NCI-H524 (cell line): ENCODE measurements at places on chromosomes 7 and 10.
A peak's percentile ranks its signal among the peaks of the same experiment; 100 is the strongest.

- DNase-seq, result no peak
Observed at GRCh38 chr7:81714306-81714705, 55.5 kb downstream of the HGF start.

DNA sequence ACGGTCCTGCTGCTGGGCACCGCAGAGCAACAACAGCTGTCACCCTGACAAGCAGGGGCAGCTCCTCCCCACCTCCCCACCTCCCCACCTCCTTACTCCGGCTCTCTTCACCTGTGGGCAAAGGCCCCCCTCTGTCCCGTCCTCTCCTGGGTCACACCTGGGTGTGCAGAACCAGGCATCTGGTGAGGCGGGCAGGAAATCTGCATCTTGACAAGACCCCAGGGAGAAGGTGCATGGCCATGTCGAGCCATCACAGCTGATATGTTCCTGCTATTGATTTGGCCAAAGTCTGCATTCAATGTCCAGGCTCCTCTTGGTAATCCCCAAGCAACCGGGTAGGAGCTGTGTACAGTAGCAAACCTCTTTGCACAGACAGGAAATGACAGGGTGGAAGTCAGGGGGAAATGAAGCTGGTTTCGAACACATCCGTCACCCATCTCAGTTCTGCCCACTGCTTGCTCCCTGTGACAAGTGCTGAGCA, 554.2 kb downstream of the DNAJB6 start:
- no peak for DNase-seq

DNA sequence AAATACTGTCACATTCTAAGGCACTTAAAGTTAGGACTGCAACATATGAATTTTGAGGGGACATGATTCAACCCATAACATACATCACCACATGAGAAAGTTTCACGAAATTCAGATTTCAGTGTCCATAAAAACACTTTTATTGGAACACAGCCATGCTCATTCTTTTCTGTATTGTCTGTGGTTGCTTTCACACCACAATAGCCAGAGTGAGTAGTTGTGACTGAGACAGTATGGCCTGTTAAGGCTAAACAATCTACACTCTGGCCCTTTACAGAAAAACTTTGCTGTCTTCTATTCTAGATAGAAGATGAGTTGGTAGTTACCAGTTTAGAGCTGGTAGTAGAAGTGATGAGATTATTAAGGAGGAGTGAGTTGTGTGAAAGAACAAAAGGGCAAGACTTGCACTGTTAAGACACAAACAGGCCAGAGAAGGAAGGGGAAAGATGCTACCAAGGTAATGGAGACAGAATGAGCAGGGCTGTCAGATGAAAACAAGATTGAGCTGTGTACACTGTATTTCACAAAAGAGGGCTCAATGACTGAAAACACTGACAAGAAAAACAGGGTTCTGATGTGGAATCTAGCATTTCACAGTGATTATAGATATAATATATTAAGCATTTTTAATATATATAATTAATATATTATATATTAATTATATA, 108.6 kb downstream of the PPP1R3A start:
- DNase-seq, result no peak

GRCh38 chr7:142431491-142431890, 173.6 kb upstream of the PRSS58 start:
- no peak for DNase-seq

DNA sequence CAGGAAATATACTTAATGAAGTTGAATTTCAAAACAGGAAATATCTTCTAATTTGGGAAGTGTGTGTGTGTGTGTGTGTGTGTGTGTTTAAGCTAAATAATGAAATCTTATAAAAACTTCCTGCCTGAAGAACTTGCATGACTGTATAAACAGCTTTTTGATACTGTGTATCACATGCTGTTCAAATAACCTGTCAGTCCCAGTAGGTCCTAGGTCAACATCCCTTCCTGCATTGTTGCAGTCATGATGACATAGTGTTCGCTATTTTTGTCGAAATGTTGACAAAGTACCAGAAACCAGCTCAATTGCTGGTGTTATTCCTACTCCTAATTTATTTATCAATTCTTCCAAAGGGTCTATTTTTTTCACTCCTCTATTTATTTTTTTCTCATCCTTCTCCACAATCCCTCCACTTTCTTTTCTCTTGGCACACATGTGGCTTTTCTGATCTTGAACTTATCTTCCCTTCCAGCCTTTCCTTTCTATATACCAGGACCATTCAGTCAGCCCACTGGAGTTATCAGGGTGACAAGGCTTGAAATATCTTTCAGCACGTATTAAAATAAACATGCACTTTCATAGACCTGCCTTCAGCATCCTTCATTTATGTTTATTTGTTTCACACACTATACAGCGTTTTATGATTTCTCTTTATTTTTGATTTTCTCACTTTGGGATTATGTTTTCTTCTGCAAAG, 115.8 kb downstream of the PLXDC2 start:
- no peak for DNase-seq

DNA sequence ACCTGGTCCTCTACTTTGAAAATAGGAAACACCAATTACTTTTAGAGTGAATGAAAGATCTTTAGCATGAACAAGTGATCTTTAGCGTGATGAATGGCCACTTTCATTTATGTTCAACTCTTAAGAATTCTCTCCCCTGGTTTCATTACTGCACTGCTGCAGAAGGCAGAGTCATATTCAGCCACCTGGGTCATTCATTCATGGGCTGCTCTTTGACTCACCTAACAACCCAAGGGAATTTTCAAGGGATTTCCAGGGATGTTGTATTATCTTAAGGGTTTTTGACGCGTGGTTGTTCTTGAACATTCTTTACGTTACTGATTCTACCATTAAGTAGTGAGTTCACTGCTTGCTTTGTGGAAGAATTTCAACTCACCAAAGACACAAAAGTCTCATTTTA, 87.3 kb upstream of the STK17A start:
- no peak for DNase-seq

GRCh38 chr7:82623812-82624211, 180.2 kb upstream of the CACNA2D1 start:
- no peak for DNase-seq

GRCh38 chr7:45003789-45004188, 3.8 kb downstream of the CCM2 start:
- DNase-seq, result no peak

DNA sequence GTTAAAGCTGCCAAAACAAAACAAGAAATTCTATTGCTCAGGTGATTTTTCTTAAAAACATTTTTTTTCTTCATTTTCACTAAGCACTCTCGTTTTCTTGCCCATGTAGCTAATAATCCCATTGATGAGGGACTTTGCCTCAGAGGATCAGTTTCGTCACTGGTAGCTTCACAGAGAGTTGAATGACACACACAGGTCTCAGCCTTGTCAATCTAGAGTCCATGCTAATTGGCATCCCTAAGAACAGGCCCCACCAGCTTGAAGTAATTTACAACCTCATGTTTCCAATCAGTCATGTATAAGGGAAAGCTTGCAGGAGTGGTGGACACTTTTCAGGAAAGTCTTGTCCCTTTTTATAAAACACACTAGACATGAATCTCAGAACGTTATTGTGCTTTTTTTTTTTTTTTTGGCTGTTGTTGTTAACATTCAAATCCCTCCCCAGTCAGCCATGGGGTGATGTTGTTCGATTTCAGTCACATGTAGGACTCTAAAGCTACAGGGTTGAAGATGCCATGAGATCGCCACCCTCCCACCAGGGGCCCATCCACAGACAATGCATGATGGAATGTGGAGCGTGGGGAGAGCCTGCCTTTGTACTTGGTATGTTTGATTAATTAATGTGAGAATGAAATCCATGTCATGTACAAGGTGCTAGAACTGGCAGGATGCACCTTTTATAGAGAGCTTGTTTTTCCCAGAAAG, 232.4 kb upstream of the FZD8 start:
- DNase-seq, result peak; percentile 33

GRCh38 chr10:100470367-100470766, 7.6 kb downstream of the WNT8B start:
- DNase-seq, result no peak

DNA sequence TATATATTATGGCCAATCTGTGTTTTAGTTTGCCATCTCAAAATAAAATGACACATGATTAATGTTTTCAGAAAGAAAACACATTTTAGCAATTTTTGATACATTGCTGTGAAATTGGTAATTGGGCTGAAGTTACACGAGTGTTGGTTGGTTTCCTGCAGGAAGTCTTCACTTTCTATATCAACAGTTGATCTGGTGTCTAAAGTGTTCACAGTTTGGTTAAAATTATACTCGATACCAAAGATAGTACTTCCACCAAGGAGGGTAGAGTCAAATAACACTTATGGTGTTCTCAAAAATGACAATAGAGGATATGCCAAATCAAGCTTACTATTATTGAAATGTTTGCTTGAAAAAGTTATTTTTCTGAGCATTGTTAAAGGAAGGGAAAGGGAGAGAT, 120.3 kb upstream of the GLCCI1 start:
- no peak for DNase-seq

GRCh38 chr7:27784399-27785053, 44.6 kb downstream of the TAX1BP1 start:
- peak; percentile 4 for DNase-seq

DNA sequence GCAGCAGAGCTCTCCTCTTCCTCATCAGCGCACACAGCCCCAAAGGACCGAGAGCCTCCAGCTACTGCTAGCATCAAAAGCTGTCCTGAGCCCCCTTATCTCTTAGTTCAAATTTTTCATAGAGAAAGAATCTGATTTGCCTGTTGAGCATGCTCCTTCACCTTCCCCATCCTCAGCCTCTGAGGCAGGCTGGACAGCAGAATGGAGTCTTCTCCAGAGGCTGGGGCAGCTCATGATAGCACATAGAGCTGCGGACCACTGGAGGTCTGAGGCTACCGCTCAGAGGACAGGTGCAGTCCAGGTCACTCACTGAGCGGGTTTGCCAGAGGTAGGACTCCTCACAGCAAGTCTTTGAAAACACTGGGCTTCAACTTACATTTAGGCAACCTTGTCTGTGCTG, 72.8 kb upstream of the GRB10 start:
- no peak for DNase-seq

- no peak for DNase-seq
Observed at GRCh38 chr7:29123626-29124190, 22.6 kb downstream of the CPVL start.

- DNase-seq, result no peak
Observed at GRCh38 chr7:27835376-27835775, 95.4 kb downstream of the TAX1BP1 start.

- DNase-seq, result peak; percentile 3
Observed at GRCh38 chr7:39453743-39454355, 112.4 kb upstream of the YAE1 start.

GRCh38 chr7:30648744-30649540, 33.3 kb downstream of the CRHR2 start:
- DNase-seq, result no peak

DNA sequence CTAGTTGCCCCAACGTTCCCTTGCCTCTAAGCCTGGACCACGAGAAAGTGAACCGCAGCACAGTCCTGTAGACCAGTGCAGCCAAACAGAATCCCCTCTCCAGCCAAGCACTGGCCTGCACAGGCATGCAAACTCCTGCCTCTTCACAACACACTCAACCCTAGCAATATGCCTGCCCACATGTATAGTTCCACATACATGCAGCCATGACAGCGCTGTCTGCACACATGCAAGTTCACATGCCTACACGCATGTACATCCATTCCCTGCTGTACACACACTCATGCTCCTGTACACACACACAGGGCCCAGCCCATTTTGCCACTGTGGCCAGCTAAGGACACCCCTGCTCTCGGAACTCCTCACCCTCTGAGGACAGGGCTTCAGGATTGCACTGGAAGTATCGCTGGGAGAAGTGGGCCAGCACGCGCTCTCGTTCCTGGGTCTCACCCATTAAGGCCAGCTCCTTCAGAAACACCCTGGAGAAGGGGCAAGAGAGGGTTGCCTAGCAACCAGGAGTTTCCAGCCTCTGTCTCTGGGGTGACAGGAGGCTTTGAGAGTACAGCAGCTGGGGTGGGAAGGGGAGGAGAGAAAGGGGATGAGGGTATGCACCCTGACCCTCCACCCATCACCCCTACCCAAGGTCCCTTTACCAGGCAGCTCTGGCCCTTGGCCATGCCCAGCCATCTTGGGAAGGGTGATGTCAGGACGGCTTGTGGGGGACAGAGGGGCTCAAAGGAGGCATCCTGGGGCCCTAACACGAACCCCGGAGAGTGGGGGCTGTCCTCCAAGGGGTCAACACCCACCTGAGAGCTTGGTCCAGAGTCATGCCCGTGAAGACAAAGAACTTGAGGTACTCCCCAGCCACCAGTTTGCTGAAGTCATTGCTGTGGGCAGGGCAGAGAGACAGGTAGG, 7.0 kb downstream of the PSD start:
- peak; percentile 43 for DNase-seq

DNA sequence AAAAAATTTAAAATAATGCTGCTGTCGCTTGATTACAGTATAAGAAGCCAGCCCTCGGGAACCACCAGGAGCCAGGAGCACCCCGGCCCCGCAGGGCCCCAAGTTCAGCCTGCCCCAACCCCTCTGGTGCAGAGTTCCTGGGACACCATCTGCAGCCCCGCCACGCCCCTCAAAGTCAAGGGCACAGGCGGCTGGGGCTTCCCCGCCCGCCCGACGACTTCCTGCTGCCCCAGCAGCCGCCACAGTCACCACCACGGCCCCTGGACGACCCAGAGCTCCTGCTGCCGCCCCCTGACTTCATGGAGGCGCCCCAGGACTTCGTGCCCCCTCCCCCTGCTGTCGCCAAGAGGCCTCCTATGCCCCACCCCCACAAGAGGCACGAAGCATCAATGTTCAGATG, 103.6 kb upstream of the PDSS1 start:
- no peak for DNase-seq

DNA sequence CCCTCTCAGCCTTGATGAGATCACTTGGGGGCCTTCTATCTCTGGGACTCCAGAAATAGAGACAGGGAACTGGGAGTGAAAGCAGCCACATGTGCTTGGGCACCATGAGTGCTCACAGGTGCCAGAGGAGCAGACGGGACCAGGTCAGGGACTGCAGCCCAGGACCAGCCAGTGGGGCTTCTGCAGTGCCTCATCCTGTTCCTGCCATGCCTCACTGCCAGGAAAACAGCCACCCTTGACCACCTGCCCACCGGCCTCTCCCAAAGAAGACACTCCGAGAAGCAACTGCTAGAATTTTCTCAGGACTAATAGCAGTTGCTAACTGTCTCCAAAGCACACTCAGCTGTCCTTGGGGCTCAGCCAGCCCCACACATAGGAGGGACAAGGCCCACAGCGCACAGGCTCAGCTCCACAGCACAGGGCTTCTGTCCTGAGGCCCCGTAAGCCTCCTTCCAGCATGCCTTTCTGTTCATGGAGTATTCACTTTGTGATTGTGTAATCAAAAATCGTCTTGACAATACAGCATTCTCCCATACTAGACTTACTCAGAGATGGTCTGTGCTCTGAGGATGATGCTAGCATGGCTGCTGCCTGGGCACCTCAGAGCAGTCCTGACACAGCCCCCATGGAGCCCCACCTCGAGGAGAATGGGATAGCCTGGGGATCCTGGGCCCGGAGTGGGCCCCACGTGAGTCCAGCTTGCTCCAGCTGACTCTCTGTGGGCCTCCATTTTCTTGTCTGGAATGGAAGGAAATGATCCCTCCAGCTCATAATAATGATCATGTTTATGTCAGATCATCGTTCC, 115.7 kb upstream of the RET start:
- no peak for DNase-seq
